ENCODE measurements at places on chromosomes 3 and 15.

DNA sequence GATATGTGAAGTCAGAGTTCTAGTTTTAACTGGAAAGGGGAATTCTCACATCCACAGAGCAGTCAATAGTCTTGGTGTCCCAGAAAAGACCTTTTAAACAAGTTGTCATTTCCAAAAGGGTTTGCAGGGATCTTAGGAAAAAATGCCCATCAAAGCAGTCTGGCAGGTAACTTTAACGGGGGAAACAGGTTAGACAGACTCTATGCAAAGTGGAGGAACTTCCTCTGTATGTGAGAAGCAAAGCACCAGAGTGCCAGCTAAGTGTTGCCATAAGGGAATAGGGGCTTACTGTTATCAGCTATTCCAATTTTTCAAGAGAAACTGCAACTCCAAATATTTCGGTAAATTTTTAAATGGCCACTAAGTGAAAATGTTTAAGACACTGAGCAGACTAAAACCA lies 307.9 kb upstream of the MDFIC2 start:
- no peak for DNase-seq

DNA sequence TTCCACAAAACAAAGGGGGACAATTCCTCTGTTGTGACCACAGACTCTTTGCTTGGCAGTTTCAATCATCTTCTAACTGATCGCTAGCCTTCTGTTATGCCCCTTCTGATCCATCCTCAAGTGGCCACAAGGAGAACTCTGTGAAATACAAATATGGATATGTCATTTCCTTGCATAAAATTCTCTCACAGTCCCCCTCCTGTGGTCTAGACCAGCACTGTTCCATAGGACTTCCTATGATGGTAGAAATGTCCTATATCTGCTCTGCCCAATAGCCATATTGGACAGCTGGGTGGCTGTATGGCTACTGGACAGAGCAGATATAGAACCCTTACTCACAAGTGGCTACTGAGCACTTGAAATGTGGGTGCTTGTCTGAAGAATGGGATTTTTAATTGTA lies 25.9 kb upstream of the SNRK start:
- no peak for DNase-seq

GRCh38 chr3:192514081-192514753 lies 213.1 kb downstream of the FGF12 start:
- DNase-seq: no peak

DNA sequence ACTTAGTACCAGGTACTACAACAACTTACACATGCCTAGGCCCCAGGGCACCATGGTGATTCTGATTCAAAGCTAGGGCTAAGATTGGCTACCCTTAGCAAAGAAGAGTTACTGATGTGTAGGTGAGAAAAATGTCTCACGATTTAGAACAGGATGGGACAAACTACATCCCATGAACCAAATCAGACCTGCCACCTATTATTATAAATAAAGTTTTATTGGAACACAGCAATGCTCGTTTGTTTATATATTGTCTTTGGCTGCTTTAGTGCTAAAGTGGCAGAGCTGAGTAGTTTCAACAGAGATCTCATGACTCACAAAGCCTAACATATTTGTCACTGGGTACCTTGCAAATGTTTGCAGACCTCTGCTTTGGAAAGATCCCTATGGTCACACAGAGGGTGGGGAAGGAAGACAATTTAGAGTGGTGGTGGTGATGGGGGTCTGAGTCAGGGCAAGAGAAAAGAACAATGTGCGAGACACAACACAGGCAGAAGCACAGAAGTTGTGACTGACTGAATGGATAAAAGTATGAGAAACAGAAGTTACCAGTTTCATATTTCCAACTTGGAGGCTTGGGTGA lies 770.6 kb upstream of the CFAP20DC start:
- DNase-seq: no peak

DNA sequence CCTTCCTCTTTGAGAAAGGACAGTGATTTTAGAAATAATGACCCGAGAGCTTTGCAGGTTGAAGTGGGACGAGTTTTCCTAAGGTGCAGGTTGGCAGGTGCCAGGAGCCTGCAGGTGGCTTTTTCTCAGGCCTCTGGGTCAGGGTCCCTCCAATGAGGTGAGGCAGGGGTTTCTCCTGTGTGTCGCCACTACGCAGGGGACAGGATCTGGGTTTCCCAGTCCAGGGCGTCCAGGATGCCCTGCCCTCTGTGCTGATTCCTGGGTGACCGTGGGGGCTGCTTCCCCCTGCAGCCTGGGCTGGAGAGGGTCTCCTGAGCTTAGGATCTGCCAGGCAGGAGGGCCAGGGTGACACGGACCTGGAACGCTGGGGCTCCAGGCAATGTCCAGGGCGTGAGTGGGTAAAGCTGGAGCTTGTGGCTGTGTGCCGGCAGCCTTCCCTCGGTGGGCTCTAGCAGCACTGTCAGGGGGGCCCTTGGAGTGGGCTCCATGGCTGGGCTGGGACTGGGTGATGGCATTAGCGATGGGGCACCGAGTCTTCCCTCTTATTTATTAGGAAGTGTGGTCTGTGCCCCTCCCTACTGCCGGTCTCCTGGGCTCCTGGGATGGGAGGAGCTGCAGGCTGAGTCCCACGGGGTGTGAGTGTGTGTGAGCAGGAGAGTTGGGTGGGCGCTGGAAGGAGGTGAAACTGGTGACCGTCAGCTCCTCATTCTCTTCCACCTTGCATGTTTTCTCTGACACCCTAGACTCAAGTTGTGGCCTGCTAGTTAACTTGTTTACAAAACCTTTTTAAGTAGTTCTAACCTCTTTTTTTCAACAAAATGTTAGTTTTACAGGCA lies 1.8 kb downstream of the APBA2 start:
- DNase-seq: no peak

- no peak for DNase-seq
These were observed 10.6 kb downstream of the FBN1 start for GRCh38 chr15:48634893-48635292.

DNA sequence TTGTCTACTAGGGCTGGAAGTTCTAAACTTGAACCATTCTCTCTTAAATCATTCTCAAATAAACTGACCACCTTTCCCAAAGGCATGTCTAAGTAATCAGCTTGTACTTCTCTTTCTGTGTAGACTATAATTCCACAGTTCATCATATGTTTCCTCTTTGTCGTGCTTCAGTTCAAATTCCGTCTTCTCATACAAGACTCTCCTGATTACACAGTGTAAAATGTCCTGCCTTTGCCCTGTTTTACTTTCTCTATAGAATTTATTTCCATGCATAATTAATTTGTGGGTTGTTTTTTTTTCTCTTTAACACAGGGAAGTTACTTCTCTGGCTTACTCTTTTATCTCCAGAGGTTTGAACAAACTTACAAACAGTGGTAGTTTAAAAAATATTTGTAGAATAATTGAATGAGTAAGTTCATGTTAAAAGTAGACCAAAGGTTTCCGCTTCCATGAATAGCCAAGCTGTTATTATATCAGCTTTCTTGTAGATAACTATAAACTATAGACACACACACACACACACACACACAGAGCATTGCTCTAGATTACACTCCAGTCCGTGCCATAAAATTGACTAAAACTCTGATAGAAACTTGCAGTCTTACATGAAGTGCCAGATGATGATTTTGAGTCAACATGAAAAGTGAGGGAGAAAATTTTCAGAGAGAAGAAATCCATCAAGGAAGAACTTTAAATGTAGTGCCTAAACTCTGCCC lies 119.0 kb downstream of the SUCNR1 start:
- no peak for DNase-seq

- no peak for DNase-seq
These were observed 82.3 kb downstream of the FBLN2 start for GRCh38 chr3:13631256-13631655.

GRCh38 chr3:36892457-36893136 lies 52.3 kb downstream of the TRANK1 start:
- no peak for DNase-seq

- no peak for DNase-seq
These were observed 182.9 kb upstream of the RGMA start for GRCh38 chr15:93271871-93272270.

- DNase-seq: no peak
These were observed 66.2 kb upstream of the UBE2E1 start for GRCh38 chr3:23739536-23739935.

Data from upper lobe of left lung (tissue), 6 donors.